Vagina (tissue), 2 donors: ENCODE measurements at places on chromosomes 16 and 17.

GRCh38 chr17:4815043-4815675 lies 8.2 kb downstream of the PLD2 start:
- no peak for DNase-seq

GRCh38 chr17:72270273-72270924 lies 149.6 kb downstream of the SOX9 start:
- DNase-seq, result no peak

- no peak for DNase-seq
Observed at GRCh38 chr16:82116535-82116934, 53.5 kb downstream of the MPHOSPH6 start.

- no peak for DNase-seq
Observed at GRCh38 chr17:80861418-80861815, 130.2 kb upstream of the CHMP6 start.

DNA sequence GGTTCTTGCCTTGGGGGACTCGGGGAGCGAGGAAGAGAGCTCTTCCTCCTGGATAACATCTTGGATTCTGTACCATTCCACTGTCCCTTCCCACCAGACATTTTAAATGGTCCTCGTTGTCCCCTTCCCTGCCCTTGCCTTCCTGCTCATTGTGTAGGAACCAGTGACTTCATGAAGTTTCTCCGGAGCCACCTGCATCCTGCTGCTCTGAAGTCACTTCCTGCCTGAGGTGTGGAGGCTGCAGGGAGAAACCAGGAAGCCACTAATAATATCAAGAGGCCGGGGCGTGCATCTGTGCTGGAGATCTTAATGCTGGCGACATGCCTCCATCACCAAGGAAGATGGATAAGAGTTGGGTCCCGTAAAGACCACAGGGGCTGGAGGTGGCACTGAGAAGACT lies 6.2 kb upstream of the SLC16A13 start:
- DNase-seq, result no peak

- no peak for DNase-seq
Observed at GRCh38 chr17:83176623-83177583, 97.5 kb downstream of the METRNL start.

GRCh38 chr16:29862383-29862883 lies 593 bp downstream of the CDIPT start:
- no peak for DNase-seq

DNA sequence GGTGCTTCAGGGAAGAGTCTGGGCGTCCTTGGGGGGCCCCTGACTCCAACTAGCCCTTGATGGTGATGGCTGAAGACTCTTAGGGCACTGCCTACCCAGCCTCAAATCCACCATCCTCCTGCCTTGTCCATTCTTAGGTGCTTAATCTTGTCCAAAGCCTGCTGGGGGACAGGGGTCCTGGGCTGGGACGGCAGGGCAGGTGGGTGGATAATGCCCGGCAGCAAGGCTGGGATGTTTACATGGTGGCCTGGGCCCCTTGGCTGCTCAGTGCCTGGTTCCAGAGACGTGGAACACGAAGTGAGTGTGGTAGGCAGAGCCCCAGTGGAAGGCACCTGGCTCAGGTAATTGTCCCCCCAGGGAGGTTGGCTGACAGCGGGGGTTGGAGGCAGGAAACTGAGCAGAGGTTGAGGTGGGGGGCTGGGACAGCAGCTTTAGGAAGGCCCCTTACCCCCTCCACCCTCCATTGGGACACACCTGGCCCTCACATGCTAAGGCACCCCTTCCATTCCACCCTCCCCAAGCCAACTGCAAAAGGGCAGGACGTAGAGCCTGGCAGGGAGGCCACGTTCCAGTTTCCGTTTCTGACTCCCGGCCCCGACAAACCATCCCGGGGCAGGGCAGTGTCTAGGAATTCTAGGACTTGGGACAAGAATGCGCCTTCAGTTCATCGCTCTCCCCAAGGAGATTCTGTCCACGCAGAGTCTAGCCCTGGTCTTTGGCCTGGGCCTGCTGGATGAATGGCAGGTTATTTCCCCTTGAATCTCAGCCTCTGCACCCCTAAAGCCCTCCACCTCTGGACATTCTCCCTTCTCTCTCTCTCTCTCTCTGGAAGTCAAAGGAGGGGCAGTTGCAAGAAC lies 1.9 kb downstream of the FOXJ1 start:
- no peak for DNase-seq

DNA sequence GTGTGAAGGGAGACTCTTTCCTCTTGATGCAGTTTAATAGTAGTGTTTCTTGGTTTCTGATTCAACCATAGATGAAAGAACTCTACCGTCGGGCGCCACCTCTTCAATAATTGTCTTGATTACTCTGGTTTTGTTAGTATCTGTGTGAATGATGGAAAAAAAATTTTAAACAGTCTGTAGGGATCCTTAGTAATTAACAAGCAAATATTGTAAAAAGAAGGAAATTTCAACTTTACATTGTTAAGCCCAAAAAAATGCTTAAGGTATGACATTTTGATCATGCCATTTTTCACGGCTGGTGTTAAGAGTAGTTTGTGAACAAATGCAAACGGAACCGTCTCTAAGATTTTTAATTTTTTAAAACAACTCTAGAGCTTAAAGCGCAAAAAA lies 4.1 kb downstream of the KRT10 start:
- DNase-seq, result no peak

DNA sequence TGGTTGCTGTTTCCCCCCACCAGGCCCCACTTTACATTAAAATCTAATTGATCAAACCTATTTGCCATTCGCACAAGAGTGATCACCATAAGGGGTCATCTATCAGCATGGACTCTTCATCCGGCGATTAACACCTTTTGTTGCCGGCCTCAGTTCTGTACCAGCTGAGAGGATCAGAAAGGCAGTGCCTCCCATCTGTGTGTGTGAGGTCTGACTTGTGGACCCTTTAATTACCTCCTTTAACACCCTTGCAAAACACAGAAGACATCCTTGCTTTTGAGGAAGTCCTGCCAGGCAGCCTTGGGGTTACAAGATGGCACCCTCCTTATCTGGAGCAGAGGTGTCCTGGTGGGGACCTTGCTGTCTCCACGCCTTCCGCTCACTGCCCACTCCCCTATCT lies 77.2 kb upstream of the IRX3 start:
- DNase-seq, result no peak

- no peak for DNase-seq
Observed at GRCh38 chr17:64084940-64085649, 44.8 kb downstream of the ERN1 start.

DNA sequence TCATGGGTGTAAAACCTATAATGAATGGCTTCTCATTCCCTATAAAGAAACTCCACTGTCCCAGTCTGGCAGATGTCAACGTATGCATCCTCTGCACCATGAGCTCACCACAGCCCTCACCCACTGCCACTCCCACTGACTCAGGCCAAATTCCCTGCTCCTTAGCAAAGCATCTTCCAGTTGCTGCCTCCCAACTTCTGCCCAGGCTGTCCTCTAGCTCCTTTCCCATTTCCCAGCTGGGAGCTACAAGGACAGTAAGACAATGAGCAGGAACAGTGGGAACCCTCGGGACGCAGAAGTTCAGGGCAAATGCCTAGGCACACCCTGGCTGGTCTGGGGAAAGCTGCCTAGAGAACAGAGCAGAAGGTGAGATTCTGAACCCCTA lies 9.1 kb upstream of the THAP11 start:
- DNase-seq, result no peak

DNA sequence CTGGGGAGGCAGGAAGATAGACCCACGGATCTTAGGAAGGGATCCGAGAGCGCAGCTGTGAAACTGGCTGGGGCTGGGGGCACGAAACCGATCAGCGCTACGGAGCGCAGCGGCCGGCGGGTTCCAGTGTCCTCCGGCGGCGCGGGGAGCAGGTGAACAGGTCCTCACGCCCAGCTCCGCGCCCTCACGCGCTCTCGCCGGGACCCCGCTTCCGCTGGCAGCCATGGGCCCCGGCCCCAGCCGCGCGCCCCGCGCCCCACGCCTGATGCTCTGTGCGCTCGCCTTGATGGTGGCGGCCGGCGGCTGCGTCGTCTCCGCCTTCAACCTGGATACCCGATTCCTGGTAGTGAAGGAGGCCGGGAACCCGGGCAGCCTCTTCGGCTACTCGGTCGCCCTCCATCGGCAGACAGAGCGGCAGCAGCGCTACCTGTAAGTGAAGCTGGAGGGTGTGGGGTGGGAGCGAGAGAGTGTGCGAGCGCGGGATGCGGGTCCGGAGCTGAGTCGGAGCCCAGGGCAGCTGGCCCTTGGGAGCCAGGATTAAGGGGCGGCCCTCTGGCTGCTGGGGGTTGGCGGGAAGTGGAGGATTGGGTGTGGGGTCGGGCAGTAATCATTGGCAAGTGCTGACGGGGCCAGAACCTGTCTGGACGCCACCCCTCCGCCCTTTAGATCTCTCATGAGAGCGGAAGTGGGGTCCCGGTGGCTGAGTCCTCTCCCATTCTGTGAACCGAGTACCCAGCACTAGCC lies 479 bp downstream of the ITGA3 start:
- DNase-seq, result no peak

DNA sequence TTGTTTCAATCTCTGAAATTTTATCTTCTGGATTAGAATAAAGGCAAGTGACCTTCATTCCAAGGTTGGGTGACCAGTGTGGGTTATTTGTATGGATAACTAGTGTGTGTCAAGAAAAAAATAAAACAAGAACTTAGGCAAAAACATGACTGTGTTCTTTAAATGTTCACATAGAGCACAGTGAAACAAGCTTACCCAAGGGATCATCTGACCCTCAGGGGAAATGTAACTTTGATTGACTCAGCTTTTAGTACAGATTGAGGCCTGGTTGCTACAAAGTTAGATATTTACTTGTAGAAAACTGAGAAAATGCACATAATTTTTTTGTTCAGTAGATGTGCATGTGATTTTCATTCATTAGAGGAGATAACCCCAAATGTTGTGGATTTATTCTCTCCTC lies 6.7 kb downstream of the CACNG3 start:
- DNase-seq, result no peak

DNA sequence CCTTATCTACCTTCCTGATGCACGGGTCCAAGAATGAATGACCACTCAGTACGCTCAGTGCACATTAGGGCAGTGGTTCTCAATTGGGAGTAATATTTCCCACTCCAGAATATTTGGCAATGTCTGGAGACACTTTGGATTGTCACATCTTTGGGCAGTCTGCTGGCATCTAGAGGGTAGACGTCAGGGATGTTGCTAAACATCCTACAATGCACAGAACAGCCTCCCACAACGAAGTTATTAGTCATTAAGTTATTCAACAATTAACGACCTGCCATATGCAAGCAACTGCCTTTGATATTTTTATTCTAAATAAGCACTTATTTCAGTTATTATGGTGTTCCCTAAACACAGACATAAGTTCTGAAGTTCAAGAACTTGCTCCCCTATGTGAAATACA lies 669.3 kb downstream of the TOX3 start:
- DNase-seq, result no peak

GRCh38 chr17:35344262-35344661 lies 29.2 kb downstream of the SLFN11 start:
- no peak for DNase-seq

- no peak for DNase-seq
Observed at GRCh38 chr16:49312389-49312985, 30.8 kb upstream of the CBLN1 start.

DNA sequence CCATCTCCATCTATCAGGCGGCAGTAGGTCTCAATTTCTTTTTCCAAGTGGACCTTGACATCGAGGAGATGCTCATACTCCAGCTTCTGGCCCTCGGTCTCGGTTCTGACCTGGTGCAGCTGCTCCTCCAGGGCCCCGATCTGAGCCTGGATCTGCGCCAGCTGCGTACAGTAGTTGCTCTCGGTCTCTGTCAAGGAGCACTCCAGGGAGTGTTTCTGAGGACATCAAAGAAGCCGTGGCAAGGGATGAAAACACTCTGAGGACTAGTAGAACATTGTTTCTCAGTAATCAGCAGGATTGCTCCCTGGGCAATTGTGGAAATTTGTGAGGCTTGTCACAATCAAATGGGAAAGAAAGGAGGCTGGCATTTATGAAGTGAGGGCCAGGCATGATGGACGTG lies 5.9 kb downstream of the KRT28 start:
- DNase-seq, result no peak

DNA sequence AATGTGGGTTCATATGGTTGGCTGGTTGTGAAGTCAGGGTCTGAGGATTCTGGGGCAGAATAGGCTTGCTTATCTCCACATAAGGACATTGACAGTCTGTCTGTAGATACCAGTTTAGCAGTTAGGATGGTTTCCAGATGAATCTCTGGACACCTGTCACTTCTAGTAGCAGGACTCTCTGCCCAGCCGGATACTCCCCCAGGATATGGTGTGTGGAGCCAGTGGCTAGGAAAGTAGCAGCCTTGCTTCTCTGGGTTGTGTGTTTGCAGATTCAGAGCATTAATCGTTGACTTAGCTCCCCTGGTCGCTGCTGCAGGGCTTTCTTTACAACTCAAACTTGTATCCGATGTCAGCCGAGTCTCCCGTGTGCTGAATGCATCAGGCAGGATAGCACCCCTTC lies 45.2 kb downstream of the CLEC16A start:
- no peak for DNase-seq

DNA sequence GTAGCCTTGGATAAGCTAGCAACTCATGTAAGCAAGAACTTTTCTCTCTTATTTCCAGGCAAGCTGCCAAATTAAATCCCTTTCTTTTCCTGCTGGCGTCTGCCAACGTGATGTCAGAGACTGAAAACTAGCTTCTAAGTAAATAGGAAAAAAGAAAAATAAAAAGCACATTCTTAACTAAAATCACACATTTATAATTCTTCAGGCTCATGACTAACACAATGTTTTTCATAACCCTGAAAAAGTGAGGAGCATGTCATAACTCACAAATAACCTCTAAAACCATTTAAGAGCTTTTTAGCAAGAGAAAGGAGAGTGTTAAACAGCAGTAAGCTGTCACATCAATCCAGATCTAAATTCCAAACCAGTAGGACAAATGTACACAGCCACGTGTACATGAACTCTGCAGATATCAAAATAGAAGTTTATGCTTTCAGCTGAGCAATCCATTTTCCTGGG lies 110.0 kb downstream of the N4BP1 start:
- DNase-seq, result no peak

DNA sequence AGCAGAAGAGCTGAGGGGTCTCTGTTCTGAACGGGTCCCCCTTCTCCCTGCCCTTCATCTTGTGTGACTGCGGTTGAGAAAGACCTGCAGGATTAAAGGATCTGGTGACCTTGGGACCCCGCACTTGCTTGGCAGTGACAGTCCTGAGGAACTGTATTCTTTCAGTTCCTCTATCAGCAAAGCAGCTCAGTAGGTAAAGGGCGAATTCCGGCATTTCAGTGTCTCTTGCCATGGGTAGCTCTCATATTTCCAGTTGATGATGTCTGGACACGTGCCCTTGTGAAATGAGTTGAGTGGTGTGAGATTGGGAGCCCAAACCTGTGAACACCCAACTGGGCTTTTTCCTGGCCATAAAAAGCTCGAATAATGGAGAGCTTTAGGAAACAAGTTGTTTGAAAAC lies 135.7 kb downstream of the PRKCA start:
- no peak for DNase-seq

- DNase-seq, result no peak
Observed at GRCh38 chr17:38674014-38674748, 576 bp downstream of the EPOP start.

GRCh38 chr17:7574176-7574953 lies 5.1 kb upstream of the CD68 start:
- DNase-seq, result peak; percentile 88
